ENCODE measurements at places on chromosomes 7 and 10. TPM values are rescaled to one million over a fixed set of nuclear protein-coding genes. Genes with fewer than 3 reads are reported as not detected.

DNA sequence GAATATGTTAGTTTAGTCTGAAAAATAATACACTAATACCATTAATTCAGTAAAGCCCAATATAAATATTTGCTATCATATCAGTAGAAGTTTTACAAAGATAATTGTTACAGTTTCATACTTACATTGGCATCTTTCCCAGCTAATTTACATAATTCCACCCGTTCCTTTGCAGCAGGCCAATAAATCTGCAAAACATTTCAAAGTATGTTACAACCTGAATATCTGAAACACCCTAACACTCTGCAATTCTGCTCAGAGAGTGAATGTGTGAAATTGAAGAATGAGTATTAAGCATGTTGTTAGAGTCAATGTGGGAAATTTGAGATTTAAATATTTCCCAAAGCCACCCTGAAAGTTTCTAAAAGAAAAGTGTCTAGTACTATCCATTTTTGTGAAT lies 105.5 kb downstream of the SEMA3D start:
- no peak for DNase-seq
- no peaks in the 10 kb centered on the region for H3K36me3 ChIP-seq
- no peak overlapping the region for H3K27ac ChIP-seq
- H3K4me1 ChIP-seq, result no peaks in the 10 kb centered on the region
- H3K4me3 ChIP-seq, result no peak overlapping the region
- H3K27me3 ChIP-seq, result peaks cover 3% of the 10 kb centered on the region

GRCh38 chr10:124629415-124629814 lies 114.8 kb downstream of the FAM53B start:
- H3K27ac ChIP-seq, result no peak overlapping the region
- H3K4me1 ChIP-seq, result no peaks in the 10 kb centered on the region
- no peaks in the 10 kb centered on the region for H3K27me3 ChIP-seq
- no peak overlapping the region for H3K4me3 ChIP-seq
- no peak for DNase-seq
- H3K36me3 ChIP-seq, result no peaks in the 10 kb centered on the region

DNA sequence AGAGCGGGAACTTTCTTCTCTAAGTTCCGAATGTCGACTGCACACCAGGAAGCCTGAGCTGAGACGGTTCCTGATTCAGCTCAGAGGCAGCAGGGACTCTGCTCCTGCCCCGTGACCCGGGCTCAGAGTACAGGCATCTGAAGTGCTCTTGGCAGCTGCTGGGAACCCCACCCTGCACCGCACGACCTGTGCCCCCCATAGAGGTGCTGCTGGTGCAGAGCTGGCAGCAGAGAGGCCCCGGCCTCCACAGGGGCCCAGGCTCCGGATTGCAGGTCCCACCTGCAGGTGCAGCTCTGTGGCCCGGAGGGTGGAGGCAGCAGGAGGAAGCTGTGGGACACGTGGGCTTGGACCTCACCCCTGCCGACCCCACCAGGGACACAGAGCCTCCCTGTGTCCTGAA lies 39.5 kb upstream of the ADGRA1 start:
- H3K4me1 ChIP-seq, result no peaks in the 10 kb centered on the region
- H3K4me3 ChIP-seq, result no peak overlapping the region
- DNase-seq, result no peak
- no peak overlapping the region for H3K27ac ChIP-seq
- peaks cover 4% of the 10 kb centered on the region for H3K27me3 ChIP-seq

GRCh38 chr10:132458586-132459300 lies 61.7 kb downstream of the PWWP2B start:
- 0 out of 2 replicates have a peak, but pooled peaks cover 5% of the 10 kb centered on the region for H3K4me1 ChIP-seq
- H3K36me3 ChIP-seq, result no peaks in the 10 kb centered on the region
- no peak for DNase-seq

- H3K36me3 ChIP-seq, result peaks cover 89% of the 10 kb centered on the region
- peaks cover 74% of the 10 kb centered on the region for H3K27me3 ChIP-seq
- H3K4me3 ChIP-seq, result peak overlapping the region; percentile 99
- peaks cover 95% of the 10 kb centered on the region for H3K4me1 ChIP-seq
- peak; percentile 95 for DNase-seq
Measured at GRCh38 chr7:130903358-130903974, 169.5 kb upstream of the KLF14 start.

DNA sequence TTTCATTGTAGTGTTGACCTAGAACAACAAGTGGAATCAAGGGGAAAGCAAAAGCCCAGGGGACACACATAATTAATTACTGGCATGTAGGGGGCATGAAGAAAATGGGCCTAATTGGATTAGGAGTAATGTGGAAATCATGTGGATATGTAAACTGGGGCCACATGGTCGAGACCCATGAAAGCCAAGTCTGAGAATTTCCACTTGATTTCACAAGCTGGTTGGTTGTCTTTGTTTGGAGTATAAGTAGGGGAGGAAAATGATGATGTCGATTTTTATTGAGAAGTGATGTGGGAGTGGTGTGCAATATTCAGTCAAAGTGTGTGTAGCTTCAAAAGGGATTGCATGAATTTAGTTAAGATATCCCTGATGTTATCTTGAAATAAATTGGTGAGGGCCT lies 131.8 kb downstream of the LRRC4 start:
- H3K27ac ChIP-seq, result no peak overlapping the region
- no peaks in the 10 kb centered on the region for H3K36me3 ChIP-seq

- no peak for DNase-seq
- no peak overlapping the region for H3K4me3 ChIP-seq
- H3K4me1 ChIP-seq, result peaks cover 12% of the 10 kb centered on the region
- no peaks in the 10 kb centered on the region for H3K36me3 ChIP-seq
Measured at GRCh38 chr7:100485471-100485876, 1.7 kb downstream of the NYAP1 start.

DNA sequence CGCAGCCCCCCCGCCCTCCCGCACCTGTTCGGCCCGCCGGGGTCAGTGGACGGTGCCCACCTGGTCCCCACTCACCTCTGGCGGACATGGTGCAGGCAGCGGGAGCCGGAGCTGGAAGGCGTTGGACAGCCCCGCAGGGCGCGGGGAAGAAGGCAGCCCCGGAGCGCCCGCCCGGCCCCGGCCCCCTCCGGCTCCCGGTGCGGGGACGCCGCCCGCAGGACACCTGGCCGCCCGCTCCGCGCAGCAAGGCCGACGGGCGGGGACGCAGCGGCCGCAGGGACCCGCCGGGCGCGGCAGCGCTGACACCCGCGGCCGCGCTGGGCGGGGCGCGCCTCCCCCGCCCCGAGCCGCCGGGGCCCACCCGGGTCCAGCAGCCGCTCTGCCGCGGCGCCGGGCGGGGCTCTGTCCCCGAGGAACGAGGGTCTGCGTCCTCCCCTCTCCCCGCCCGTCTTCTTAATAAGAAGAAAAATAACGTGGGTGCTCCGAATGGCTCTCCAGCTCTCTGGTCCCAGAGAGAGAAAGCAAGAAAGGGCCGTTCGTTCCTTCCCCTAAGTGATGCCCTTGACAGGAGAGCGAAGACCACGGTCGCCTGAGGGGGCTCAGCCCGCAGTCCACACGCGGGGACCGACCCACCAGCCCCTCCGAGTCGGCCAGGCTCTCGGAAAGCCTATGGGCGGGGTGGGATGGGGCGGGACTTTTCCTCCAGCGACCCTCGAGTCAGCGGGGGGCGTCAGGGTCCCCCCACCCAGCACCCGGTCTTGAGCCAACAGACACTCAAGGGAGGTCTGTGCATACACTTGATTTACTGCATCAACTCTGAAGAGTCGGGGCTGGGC lies 53.4 kb upstream of the FHIP2A start:
- H3K27me3 ChIP-seq, result peaks cover 2% of the 10 kb centered on the region
- H3K36me3 ChIP-seq, result no peaks in the 10 kb centered on the region
- H3K27ac ChIP-seq, result no peak overlapping the region

DNA sequence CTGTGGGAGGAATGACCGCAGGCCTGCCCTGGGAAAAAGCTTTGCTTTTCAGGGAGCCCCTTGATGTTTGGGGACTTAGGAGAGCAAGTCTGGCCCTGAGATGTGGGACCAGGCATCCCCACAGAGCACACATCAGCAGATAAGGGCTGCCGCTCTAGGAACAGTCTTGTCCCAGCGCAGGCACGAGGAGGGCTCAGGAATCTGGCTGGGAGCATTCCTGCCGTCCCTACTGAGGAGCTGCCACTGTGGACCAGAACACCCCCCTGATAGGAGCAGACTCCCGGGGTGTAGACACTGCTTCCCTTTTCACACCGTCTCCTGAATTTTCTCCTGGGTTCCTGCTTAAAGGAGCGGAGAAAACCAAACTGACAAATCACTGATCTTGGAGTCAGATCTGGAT lies 232.3 kb downstream of the CUX1 start:
- H3K4me1 ChIP-seq, result peaks cover 24% of the 10 kb centered on the region
- no peak overlapping the region for H3K4me3 ChIP-seq
- no peak for DNase-seq
- H3K27me3 ChIP-seq, result peaks cover 3% of the 10 kb centered on the region
- peaks cover 12% of the 10 kb centered on the region for H3K36me3 ChIP-seq

GRCh38 chr10:71025535-71025934 lies 137.2 kb upstream of the PCBD1 start:
- no peak overlapping the region for H3K27ac ChIP-seq
- no peaks in the 10 kb centered on the region for H3K4me1 ChIP-seq
- peaks cover 30% of the 10 kb centered on the region for H3K27me3 ChIP-seq
- H3K36me3 ChIP-seq, result no peaks in the 10 kb centered on the region
- no peak overlapping the region for H3K4me3 ChIP-seq

DNA sequence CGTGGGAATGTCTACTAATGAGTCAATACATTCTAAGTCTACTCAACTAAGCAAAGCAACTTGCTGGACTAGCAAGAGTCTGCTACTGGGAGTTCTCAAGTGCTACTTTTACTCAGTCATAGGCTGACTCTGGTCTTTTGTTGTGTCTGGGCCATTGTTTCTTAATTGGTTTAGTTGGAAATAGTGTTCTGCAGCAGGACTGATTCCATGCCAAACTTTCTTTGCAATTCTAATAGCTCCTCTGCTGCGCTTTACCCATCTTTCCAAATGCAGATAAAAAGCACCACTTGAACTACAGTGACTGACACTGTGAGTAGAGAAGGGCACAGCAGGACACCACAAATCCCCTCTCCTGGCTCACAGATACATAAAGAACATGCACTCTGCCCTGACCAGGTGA lies 125.7 kb downstream of the CD36 start:
- no peak overlapping the region for H3K27ac ChIP-seq
- peaks cover 36% of the 10 kb centered on the region for H3K36me3 ChIP-seq
- DNase-seq, result no peak
- no peaks in the 10 kb centered on the region for H3K27me3 ChIP-seq
- no peak overlapping the region for H3K4me3 ChIP-seq

DNA sequence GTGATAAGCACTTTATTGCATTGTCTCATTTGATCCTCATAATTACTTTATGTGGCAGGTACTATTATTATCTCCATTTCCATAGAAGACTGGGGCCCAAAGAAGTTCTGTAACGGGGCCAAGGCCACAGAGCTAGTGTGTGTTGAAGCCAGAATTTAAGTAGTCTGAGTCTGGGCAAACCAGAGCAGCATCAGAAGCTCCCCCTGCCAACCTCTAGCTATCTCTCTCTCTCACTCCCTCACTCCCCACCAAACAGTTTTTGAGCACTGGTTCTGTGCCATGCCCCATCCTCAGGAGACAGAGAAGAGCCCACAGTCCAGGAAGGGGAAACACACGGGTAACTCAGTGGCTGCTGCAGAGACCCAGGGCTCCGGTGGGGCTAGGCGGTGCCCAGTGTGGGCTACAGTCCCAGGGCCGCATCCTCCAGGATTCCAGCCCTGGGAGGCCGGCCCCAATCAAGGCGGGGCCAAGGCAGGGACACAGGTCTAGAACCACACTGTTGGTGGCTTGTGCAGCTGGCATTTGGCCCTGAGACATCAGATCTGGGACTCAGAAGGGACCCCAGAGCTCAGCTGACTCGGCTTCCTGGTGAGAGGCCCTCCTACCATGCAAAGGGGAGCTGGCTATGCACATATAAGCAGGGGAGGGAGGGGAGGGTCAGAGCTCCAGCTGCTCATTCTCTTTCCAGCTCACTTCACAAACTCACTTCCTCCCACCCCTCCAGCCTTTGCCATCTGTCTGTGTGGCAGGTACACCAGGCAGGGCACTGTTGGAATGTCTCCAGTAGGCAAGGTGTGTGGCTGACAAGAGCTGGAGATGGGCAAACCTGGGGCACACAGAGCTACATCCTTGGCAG lies 34.4 kb downstream of the COL13A1 start:
- peaks cover 60% of the 10 kb centered on the region for H3K4me1 ChIP-seq
- H3K4me3 ChIP-seq, result no peak overlapping the region
- H3K27ac ChIP-seq, result no peak overlapping the region
- no peak for DNase-seq
- H3K36me3 ChIP-seq, result peaks cover 10% of the 10 kb centered on the region

GRCh38 chr10:118369641-118370205 lies 27.6 kb upstream of the FAM204A start:
- DNase-seq, result no peak
- peaks cover 7% of the 10 kb centered on the region for H3K27me3 ChIP-seq
- H3K4me1 ChIP-seq, result peaks cover 22% of the 10 kb centered on the region

DNA sequence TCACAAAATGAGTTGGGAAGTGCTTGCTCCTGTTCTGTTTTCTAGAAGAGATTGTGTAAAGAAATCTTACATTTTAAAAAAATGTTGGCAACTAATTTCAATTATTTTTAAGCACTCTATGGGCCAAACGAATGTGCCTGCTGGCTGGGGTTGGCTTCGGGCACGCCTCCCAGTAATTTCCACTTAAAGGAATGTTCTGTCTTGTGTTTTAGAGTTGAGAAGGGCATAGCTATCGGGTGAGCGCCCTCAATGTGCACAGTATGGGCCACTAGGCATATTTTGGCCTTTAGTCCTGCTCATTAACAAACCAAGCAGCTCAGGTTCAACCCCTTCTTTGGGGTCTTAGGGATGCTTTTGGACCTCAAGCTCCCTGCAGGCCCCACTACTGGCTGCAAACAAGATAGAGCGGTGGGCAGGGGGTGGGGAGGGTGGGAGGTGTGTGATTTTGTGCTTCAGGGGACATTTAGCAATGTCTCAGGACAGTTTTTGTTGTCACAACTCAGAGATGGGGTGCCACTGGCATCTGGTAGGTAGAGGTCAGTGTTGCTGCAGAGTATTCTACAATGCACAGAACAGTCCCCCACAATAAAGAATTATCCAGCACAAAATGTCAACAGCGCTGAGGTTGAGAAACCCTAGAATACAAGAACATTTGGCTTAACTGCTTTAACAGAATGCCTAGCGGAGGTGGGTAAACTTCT lies 40.7 kb downstream of the TACC2 start:
- H3K4me1 ChIP-seq, result peaks cover 7% of the 10 kb centered on the region
- peaks cover 9% of the 10 kb centered on the region for H3K27me3 ChIP-seq
- no peak overlapping the region for H3K27ac ChIP-seq
- no peak overlapping the region for H3K4me3 ChIP-seq

GRCh38 chr10:27838901-27839300 lies 93.3 kb upstream of the MKX start:
- H3K4me1 ChIP-seq, result peaks cover 13% of the 10 kb centered on the region
- peaks cover 9% of the 10 kb centered on the region for H3K36me3 ChIP-seq

- H3K36me3 ChIP-seq, result no peaks in the 10 kb centered on the region
- H3K4me3 ChIP-seq, result no peak overlapping the region
- H3K27ac ChIP-seq, result no peak overlapping the region
- DNase-seq, result no peak
Measured at GRCh38 chr7:50412973-50413372, 37.2 kb downstream of the FIGNL1 start.

GRCh38 chr10:27312854-27313253 lies 72.3 kb upstream of the ACBD5 start:
- H3K4me3 ChIP-seq, result no peak overlapping the region
- H3K4me1 ChIP-seq, result no peaks in the 10 kb centered on the region
- H3K36me3 ChIP-seq, result no peaks in the 10 kb centered on the region
- no peak for DNase-seq
- H3K27ac ChIP-seq, result no peak overlapping the region

- H3K4me3 ChIP-seq, result no peak overlapping the region
- H3K4me1 ChIP-seq, result no peaks in the 10 kb centered on the region
- H3K27ac ChIP-seq, result no peak overlapping the region
- no peaks in the 10 kb centered on the region for H3K36me3 ChIP-seq
- DNase-seq, result no peak
Measured at GRCh38 chr10:75663947-75664664, 232.7 kb downstream of the LRMDA start.

Gene ITIH5
- not detected for total RNA-seq

Gene KLF14
- not detected for total RNA-seq

Gene CLCN1
- total RNA-seq, result not detected

Gene CLRN3
- total RNA-seq, result not detected

Gene CYP26C1
- not detected for total RNA-seq

Gene ABCC2
- 1.7 TPM for total RNA-seq

Gene PRSS1
- not detected for total RNA-seq
